Progenitor cell of endocrine pancreas (in vitro differentiated cells): ENCODE measurements at places on chromosomes 6 and 20. TPM values are rescaled to one million over a fixed set of nuclear protein-coding genes. Genes with fewer than 3 reads are reported as not detected.

DNA sequence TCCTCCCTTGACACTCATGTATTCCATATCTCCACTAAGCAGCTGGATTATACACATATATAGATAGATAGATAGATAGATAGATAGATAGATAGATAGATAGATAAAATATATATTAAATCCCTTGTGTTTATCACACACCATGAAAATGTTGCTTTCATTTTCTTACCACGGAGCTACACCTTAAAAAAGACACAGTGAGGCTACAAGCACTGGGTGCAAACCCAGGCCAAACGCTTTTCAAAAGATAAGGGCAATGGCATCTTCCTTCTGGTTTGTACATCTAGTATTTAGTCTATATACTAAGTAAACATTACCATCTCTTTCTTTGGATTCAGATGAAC, 377.1 kb downstream of the ESR1 start:
- no peaks in the 10 kb centered on the region for H3K4me1 ChIP-seq
- H3K27me3 ChIP-seq: no peaks in the 10 kb centered on the region
- H3K36me3 ChIP-seq: peaks cover 9% of the 10 kb centered on the region
- no peak for DNase-seq
- H3K4me3 ChIP-seq: no peak overlapping the region

- no peak overlapping the region for H3K27ac ChIP-seq
- no peak overlapping the region for H3K4me3 ChIP-seq
- H3K27me3 ChIP-seq: peaks cover 48% of the 10 kb centered on the region
- H3K4me1 ChIP-seq: peaks cover 63% of the 10 kb centered on the region
Measured at GRCh38 chr6:143967706-143968376, 40.2 kb downstream of the PLAGL1 start.

Gene CLPSL1
- not detected in 2 replicates for total RNA-seq

GRCh38 chr6:41748102-41748477, 893 bp upstream of the PGC start:
- H3K27me3 ChIP-seq: peaks cover 13% of the 10 kb centered on the region
- H3K4me3 ChIP-seq: no peak overlapping the region
- H3K36me3 ChIP-seq: no peaks in the 10 kb centered on the region
- peaks cover 5% of the 10 kb centered on the region for H3K4me1 ChIP-seq
- no peak overlapping the region for H3K27ac ChIP-seq

- H3K36me3 ChIP-seq: no peaks in the 10 kb centered on the region
- no peaks in the 10 kb centered on the region for H3K4me1 ChIP-seq
- no peak overlapping the region for H3K4me3 ChIP-seq
- H3K27me3 ChIP-seq: no peaks in the 10 kb centered on the region
- no peak overlapping the region for H3K27ac ChIP-seq
- DNase-seq: no peak
Measured at GRCh38 chr6:104301951-104302350, 557.8 kb downstream of the HACE1 start.

DNA sequence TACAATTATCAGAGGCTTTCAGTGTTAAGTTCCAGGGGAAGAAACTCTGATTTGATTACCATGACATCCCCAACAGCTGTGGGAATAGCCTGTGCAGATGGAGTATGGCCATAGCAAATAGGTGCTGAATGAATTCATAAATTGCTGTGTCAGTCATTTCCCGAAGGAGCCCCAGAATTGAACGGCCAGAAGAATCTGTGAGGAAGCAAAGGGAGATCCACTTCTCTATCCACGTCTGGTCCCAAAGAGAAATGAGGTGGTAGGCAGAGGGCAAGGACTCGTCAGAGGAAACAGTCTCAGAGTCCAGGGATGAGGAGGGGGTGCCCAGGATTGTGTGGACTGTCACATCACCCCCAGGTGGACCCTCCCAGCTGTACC, 3.1 kb upstream of the TAF8 start:
- no peak overlapping the region for H3K27ac ChIP-seq
- peak overlapping the region; percentile 61 for H3K4me3 ChIP-seq
- no peaks in the 10 kb centered on the region for H3K36me3 ChIP-seq
- DNase-seq: no peak
- H3K4me1 ChIP-seq: peaks cover 13% of the 10 kb centered on the region
- peaks cover 15% of the 10 kb centered on the region for H3K27me3 ChIP-seq

- H3K36me3 ChIP-seq: no peaks in the 10 kb centered on the region
- H3K27ac ChIP-seq: no peak overlapping the region
- peaks cover 5% of the 10 kb centered on the region for H3K4me1 ChIP-seq
- no peak overlapping the region for H3K4me3 ChIP-seq
- peaks cover 13% of the 10 kb centered on the region for H3K27me3 ChIP-seq
Measured at GRCh38 chr20:45924391-45925261, 9.9 kb upstream of the PCIF1 start.

DNA sequence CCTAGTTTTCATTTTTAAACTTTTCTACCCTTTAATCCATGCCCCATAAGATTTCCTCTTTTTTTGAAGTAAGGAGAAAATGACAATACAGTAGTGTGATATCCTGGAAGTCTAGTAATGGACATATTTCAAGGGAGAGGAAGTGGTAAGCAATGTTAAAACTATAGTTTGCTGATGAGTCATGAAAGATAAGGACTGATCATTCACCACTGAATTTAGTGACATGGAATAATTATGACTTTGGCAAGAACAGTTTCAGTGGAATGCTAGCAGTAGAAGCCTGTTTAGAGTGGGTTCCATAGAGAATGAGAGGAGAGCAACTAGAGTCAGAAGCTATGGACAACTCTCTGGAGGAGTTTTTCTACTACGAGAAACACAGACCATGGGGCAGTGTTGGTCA, 24.9 kb upstream of the SLC2A12 start:
- H3K36me3 ChIP-seq: peaks cover 2% of the 10 kb centered on the region
- H3K27me3 ChIP-seq: no peaks in the 10 kb centered on the region
- no peak overlapping the region for H3K4me3 ChIP-seq
- peaks cover 11% of the 10 kb centered on the region for H3K4me1 ChIP-seq
- DNase-seq: no peak
- H3K27ac ChIP-seq: no peak overlapping the region

DNA sequence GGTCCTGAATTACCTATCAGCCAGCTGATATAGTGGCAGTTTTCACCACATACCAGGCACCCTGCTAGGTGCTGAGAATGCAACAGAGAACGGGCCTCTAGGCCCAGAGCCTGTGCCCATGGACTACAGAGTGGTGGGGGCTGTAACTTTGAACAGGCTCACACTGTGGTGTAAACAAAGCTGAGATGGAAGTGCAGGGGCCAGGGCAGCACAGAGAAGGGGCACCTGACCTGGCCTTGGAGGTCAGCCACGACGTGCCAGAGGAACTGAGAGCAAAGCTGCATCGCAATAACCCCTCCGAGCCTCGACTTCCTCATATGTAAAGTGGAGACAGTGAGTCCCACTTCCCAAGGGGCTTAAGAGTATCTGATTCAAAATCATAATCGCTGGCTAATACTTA, 105.8 kb downstream of the MAFB start:
- no peak overlapping the region for H3K4me3 ChIP-seq
- peaks cover 6% of the 10 kb centered on the region for H3K27me3 ChIP-seq
- H3K27ac ChIP-seq: no peak overlapping the region
- DNase-seq: no peak
- H3K4me1 ChIP-seq: no peaks in the 10 kb centered on the region
- H3K36me3 ChIP-seq: no peaks in the 10 kb centered on the region

- H3K27ac ChIP-seq: no peak overlapping the region
- no peak overlapping the region for H3K4me3 ChIP-seq
- no peak for DNase-seq
- H3K4me1 ChIP-seq: peaks cover 32% of the 10 kb centered on the region
- H3K36me3 ChIP-seq: peaks cover 4% of the 10 kb centered on the region
Measured at GRCh38 chr6:35048631-35049083, 92.5 kb downstream of the TCP11 start.

DNA sequence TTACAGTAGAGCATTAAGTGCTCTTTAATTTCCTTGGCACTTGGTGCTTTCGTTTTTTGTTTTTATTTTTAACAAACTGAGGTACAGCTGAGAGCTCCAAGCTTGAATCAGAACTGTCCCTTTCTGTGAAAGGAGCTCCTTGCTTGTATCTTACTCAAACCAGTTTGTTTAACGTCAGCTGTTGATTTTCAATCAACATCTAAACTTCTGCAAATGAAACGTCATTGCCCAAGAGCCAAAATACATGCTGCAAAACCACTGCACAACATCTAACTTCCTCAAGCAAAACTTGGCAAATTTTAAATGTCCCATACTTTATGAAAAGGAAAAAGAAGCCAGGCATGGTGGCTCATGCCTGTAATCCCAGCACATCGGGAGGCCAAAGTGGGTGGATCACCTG, 15.2 kb downstream of the VNN2 start:
- no peak overlapping the region for H3K4me3 ChIP-seq
- H3K4me1 ChIP-seq: no peaks in the 10 kb centered on the region
- H3K36me3 ChIP-seq: no peaks in the 10 kb centered on the region
- H3K27ac ChIP-seq: no peak overlapping the region
- DNase-seq: no peak
- peaks cover 15% of the 10 kb centered on the region for H3K27me3 ChIP-seq

- H3K4me1 ChIP-seq: peaks cover 15% of the 10 kb centered on the region
- H3K36me3 ChIP-seq: peaks cover 7% of the 10 kb centered on the region
- no peaks in the 10 kb centered on the region for H3K27me3 ChIP-seq
- H3K27ac ChIP-seq: no peak overlapping the region
- no peak for DNase-seq
Measured at GRCh38 chr6:136474241-136474640, 76.0 kb downstream of the MAP7 start.
